ENCODE measurements at places on chromosomes 6 and 20. TPM values are rescaled to one million over a fixed set of nuclear protein-coding genes. Genes with fewer than 3 reads are reported as not detected.

DNA sequence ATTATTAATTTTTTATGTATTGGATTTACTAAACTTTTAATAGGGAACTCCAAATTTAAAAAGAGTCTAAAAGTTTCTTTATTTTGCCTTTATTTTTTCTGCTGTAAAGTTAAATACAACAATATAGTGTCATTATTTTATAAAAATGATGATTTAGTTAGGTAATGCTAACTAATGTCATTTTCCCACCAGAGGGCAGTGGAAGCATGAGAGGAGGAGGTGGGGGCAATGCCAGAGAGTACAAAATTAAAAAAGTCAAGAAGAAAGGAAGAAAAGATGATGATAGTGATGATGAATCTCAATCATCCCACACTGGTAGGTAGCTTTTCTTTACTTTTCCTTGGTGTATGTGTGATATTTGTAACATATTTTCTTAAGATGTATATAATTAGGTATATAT, 20.2 kb upstream of the FHL5 start:
- DNase-seq = no peak

DNA sequence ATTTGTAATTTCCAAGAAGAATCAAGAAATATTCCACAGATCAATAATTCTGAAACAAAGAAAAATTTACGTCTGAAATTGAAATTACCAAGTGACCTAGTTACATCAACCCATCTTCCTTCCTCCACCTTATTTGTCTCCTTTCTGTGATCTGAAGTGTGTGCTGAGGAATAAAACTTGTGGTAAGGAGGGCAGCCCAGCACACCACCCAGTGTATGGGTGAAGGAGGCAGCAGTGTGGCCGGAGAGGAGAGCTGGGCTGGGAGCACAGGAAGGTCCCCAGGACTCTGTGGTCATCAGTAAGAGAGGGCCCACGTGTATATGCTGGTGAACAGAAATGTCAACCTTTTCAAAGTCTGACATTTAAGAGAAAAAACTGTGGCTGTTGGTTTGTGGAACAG, 11.3 kb upstream of the CCR6 start:
- no peak for DNase-seq

MYB gene
- total RNA-seq = not detected

NPBWR2 gene
- not detected for total RNA-seq

SLC35F1 gene
- under 0.01 TPM for total RNA-seq

DNA sequence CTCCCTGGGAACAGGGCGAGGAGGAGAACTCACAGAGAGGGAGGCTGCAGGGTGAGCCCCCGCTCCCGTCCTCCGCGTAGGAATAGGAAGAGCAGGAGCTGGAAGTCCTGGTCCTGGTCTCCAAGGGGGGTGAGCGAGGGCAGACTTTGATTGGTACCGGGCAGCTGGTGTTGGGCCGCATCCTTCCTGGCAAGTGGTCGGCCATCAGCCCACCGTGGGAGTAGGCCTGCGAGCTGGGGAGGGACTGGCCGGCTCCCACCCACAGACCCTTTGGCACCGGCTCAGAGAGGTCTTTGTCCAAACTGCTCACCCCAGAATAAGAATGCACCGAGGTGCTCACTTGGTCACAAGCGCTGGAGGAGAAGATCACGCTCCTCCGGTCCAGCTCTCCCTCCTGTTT, 56.2 kb downstream of the GJA10 start:
- DNase-seq = no peak

TMEM74B gene
- not detected for total RNA-seq

TPMT gene
- 4.6 TPM for total RNA-seq

GRCh38 chr6:163232015-163232523, 182.4 kb upstream of the QKI start:
- DNase-seq = no peak

DNA sequence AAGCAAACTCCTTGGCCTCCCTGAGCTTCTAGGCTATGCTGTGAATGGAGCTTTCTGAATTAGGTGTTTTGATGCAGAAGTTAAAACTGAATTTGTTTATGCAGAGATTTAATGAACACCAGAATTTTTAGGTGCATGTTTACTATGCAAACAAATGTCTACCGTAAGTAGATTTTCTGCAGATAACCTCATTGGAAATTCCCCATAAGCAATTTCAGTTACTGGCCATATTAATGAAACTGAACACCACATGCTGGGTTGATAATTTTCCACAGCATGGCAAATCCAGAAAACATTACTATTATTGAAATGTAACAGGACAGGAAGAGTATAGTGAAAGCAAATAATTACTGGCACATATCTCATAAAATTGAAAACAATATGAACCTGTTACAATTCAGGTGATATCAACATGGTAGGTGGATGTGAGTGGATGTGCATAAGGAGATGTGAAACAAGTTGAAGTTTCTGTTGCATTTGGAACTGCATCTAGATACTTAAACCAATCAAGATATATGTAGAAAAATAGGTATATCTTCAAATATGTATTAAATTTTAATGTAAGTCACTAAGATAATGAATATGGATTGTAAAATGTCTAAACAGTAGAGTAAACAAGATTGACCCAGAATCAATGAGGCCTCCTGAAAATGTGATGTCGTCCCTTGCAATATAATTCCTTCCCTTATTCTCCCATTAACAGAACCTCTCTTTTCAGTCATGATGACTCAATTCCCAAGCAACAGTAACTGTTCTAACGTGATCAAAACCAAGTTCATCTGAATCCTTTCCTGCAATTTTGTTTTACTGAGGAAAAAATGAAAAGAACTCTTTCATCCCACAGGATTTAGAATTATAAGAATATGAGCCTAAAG, 11.0 kb downstream of the PTCHD4 start:
- DNase-seq = no peak

GRCh38 chr20:63409834-63410435, 48.8 kb upstream of the CHRNA4 start:
- no peak for DNase-seq

DNA sequence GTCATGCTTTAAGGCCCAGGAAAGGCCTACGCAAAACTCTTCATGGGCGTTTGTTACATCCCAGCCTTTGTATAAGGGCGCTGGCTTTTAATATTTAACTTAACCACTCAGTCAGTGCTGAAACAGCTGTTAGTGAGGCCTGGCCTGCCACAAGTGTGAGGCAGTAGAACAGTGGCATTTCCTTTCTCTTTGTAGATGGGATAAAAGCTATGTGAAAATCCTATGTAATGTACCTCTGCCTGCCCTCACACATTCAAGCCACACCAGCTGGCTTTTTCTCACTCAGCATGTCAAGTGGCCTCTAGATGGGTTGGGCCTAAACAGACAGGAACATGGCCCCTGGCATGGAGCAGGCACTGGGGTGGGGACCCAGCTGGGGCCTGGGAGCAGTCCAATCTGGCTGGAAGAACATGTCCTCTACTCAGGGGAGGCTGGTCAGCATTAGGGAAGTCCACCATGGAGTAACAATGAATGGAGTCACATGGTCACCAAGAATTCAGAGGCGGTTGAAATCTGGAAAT, 20.7 kb downstream of the CGA start:
- DNase-seq = no peak

- DNase-seq = peak; percentile 90
Measured at GRCh38 chr6:70955441-70956190, 1.2 kb downstream of the B3GAT2 start.

- no peak for DNase-seq
Measured at GRCh38 chr6:54876365-54876764, 29.8 kb downstream of the FAM83B start.

- peak; percentile 72 for DNase-seq
Measured at GRCh38 chr6:31079656-31080261, 32.6 kb downstream of the C6orf15 start.

GRCh38 chr6:121504227-121504626, 68.8 kb downstream of the GJA1 start:
- no peak for DNase-seq

GRCh38 chr6:149235130-149235561, 82.4 kb upstream of the TAB2 start:
- peak; percentile 65 for DNase-seq

- DNase-seq = peak; percentile 70
Measured at GRCh38 chr6:163180874-163181541, 233.5 kb upstream of the QKI start.

- no peak for DNase-seq
Measured at GRCh38 chr6:82691997-82692396, 328.4 kb downstream of the TPBG start.

DNA sequence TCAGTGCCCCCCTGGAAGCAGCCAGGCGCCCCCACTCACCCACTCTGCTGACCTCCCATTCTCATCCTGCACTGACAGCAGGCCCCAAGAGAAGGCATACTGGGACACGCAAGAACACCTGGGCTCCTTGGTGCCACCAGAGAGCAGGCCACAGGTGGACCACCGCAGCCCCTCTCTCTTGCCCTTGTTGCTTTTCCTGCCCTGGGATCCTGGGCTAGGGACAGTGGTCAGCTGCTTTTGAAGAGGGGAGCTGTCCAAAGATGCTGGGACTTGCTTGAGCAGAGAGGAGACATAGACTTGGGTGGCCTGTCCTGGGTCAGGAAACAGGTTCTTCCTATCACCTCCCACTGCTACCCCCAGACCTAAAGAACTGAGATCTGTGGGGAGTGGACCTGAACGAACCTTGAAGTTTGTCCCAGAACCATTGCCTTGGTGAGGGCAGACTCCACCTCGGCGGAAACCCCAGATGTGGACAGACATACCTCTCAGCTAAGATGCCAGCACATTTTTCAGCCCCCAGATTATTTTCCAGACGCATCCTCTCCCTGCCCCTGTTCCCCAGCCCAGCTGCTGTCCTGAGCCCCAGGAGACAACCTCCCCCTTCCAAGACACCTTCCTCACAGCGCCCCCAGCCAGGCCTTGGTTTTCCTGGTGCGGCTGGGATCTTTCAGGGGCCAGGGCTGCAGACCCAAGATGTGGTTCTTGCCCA, 1.1 kb downstream of the GLP1R start:
- DNase-seq = peak; percentile 55

MPIG6B gene
- not detected for total RNA-seq

- no peak for DNase-seq
Measured at GRCh38 chr20:18324596-18325089, 36.3 kb downstream of the ZNF133 start.

DNA sequence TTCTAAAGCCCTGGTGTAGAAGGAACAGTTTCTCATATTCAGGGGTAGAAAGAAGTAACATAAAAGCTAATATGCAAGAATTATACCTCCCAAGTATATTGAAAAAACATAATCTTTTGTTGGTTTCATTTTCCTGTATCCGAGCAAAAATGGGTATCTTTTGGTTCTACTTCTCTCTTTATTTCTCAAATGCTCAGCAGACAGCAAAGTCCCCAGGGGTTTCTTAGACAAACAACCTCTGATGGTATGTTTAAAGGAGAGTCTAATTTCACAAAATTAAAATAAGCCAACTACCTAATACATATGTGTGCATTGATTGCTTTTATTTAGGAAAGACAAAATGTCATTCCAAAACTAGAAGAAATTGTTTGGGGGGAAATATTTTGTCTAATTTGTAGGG, 131.0 kb downstream of the TSHZ2 start:
- DNase-seq = no peak

DNA sequence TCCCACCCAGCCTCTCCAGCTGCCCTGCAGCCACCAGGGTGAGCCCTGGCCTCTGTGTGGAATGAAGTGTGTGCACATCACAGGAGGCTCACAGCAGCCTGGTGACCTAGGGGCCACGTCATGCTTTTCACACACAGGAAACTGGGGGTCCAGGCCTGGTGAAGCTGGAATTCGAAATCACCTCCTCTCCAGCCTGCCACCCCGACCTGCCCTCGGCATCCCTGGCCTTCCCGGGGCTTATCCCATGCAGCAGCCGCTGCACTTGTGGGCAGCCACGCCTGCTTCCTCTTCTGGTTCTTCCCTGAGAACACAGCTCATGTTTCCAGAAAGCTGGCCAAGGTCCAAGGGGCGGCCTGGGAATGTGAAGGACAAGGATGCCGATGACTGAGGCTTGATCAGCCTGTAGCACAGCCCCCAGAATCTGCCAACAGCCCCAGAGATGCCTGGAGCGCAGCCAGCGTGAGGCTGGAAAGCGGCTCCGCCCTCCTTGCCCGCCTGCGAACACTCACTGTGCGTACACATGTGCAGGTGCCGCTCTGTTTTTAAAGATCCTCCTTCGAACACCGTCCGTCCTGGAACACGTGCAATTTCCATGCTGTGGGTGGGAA, 4.2 kb upstream of the NTSR1 start:
- DNase-seq = peak; percentile 67

DNA sequence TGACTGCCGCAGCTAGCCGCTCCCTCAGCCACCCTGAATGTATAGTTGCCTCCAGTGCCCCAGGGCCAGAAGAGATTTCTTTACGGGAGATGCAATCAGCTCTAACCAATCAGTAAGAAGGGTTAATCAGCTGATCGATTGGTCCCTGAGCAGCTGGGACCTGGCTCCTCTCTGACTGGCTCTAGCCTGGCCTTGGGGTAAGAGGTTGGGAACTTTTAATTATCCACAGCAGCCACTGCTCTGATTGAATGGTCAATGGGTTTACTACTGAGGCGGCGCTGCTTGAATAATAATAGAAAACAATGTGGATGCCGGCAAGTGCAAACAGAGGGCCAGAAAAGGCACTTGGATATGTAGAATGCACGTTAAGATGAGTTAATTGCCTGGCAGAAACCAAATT, 99.8 kb downstream of the TFAP2A start:
- DNase-seq = no peak

AKIRIN2 gene
- total RNA-seq = 16.2 TPM
